ENCODE measurements at places on chromosomes 6 and 20.

DNA sequence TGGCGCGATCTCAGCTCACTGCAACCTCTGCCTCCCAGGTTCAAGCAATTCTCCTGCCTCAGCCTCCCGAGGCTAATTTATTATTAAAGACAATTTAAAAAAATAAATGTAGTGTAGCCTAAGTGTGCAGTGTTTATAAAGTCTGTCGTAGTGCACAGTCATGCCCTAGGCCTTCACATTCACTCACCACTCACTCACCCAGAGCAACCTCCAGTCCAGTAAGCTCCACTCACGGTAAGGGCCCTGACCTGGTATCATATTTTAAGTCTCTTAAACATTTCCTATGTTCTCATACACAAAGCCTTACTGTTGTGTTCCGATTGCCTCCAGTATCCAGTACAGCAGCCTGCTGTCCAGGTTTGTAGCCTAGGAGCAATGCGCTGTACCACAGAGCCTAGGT, 168.2 kb upstream of the FOXQ1 start:
- DNase-seq, result no peak

- DNase-seq, result no peak
These were observed 329.1 kb upstream of the SOX4 start for GRCh38 chr6:21264288-21265033.

GRCh38 chr6:25215881-25216280, 63.3 kb upstream of the CARMIL1 start:
- no peak for DNase-seq

- no peak for DNase-seq
These were observed 6.1 kb downstream of the SAMD3 start for GRCh38 chr6:130216620-130217019.

GRCh38 chr6:125212377-125212776, 58.8 kb downstream of the TPD52L1 start:
- DNase-seq, result no peak

Measured in common myeloid progenitor, CD34-positive (primary cell).